Pons (tissue), 1 donor: ENCODE measurements at places on chromosomes 16 and 17.

DNA sequence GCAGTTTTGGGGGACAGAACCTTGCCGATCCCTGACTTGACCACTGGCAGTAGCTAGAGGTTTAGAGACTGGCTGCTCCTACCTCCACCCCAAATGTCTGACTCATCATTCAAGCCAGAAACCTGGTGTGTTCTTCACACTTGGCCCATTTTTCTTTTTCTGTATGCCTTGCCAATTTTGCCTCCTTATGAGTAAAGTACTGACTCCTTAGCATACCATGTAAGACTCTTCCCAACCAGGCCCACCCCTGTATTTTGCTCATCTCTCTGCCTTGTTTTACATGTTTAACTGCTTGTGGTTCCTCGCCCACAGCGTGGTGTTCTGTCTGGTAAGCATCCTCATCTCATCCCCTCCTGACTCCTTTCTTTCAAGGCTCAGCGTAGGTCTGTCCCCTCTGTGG is 37.9 kb downstream of the NUP88 start:
- DNase-seq: no peak

DNA sequence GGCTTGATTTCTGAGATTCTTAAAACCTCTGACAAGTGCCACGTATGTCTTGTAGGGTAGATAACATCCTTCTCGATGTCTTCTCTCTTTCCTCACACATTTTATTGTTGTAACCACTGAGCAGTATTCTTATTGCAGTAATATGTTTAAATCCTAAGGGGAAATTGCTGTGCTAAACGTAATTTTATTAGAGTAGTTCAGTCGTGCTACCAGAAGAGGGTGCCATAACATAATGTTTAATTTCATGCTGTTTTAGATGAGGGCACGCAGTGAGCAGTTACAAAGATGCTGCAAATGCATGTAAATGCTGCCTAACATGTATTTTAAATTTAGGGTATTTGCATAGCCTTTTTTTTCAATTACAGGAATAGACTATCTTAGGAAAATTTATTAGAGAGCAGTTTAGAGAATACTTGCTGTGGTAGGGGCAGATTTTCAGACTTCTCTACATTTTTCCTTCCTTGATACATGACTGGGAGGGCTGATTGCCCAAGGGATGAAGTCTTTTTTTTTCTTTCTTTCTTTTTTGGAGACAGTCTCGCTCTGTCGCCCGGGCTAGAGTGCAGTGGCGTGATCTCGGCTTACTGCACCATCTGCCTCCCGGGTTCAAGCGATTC is 51.7 kb downstream of the GAN start:
- DNase-seq: peak; percentile 70

GRCh38 chr16:19344980-19345379 is 59.4 kb downstream of the CLEC19A start:
- no peak for DNase-seq

DNA sequence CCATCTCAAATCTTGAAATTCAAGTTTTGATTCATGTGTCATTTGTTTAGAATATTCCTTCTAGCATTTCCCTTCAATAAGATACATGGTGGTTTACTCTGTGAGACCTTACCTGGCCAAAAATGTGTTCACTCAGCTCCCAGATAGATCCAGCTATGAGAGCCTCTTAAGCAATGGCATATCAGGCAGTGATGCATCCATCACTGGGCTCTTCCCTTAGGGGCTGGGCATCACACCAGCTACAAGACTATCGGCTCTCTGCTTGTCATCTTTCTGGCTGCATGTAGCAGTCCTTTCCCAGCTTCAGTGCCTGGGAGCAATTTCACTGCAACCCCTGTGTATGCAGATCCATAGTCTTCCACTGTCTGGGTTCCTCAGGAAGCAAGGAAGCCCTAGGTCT is 40.6 kb downstream of the GOSR1 start:
- DNase-seq: no peak

- DNase-seq: peak; percentile 72
These were observed at the start of gene CCL2 for GRCh38 chr17:34254651-34255380. Gene CCL2, plus strand, starts transcription at chr17:34255285. Its CDS starts 65 bp downstream, at chr17:34255350.

DNA sequence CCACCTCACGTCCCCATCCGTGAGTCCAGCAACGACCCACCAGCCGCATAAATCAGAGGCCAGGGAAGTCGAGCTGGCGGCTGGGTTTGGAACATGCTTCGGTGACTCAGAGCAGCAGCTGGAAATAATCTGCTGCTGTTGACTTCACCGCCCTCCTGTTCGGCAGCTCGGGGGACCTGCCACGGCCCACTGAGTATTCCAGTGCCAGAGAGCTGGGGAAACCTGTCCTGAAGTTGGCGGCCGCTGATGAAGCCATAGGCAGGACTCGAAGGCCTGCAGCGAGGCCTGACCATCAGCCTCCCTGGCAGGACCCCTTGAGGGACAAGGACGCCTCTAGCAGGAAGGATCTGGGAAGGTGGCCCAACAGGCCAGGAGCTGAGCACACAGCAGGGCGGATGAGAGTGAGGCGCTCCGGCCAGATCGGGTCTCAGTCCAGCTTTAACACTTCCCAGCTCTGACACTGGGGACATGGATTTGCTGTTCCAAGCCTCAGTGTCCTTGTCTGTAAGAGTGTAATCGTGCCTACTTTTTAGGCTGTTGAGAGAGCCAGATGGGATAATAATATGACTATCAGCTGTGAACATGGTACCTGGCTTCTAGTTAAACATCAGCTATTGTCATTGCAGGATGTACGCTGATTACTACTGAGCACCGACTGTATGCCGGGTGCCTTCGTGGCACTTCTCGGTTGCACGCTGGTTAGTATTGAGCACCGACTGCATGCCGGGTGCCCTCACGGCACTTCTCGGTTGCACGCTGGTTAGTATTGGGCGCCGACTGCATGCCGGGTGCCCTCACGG is 50.4 kb upstream of the CIBAR2 start:
- no peak for DNase-seq

DNA sequence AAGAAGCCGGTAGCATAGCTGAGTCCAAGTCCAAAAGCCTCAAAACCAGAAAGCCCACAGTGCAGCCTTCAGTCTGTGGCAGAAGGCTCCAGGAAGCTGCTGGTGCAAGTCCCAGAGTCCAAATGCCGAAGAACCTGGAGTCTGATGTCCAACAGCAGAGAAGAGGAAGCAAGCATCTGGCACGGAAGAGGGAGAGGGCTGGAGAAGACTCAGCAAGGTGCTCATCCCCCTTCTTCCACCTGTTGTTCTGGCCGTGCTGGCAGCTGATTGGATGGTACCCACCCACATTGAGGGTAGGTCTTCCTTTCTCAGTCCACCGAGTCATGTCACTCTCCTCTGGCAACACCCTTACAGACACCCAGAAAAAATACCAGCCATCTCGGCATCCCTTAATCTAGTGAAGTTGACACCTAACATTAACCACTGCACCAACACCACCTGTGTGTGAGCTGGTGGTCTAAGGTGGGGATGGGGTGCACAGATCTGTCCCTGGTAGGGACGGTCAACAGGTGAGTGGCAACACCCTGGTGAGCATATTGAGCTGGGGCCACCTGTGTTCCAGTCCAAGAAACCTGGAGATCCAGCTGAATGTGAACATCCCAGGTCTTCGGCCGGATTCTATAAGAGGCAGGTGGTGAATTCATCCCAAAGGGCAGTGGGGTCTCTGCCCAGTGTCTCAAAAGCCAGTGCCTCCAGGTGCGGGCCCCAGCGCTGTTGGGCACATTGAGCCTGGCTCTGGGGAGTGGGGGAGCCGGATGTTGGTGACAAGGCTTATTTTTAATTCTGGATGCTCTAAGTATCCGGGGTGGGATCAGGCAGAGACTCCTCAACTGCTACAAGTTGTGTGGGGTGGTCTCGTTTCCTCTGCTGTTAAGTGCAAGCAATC is 9.8 kb downstream of the MIEF2 start:
- DNase-seq: no peak
